Activated CD4-positive, alpha-beta T cell treated with anti-CD3 and anti-CD28 coated beads for 36 hours (primary cell): ENCODE measurements at places on chromosomes 2 and 18. TPM values are rescaled to one million over a fixed set of nuclear protein-coding genes. Genes with fewer than 3 reads are reported as not detected.
A peak's percentile ranks its signal among the peaks of the same experiment; 100 is the strongest.

- no peak for DNase-seq
Measured at GRCh38 chr2:60480089-60480773, 73.2 kb downstream of the BCL11A start.

The MC5R gene
- total RNA-seq = not detected

The LTBP1 gene
- 0.14 TPM for total RNA-seq

The VWA3B gene
- not detected for total RNA-seq

The LYG1 gene
- total RNA-seq = 0.86 TPM

DNA sequence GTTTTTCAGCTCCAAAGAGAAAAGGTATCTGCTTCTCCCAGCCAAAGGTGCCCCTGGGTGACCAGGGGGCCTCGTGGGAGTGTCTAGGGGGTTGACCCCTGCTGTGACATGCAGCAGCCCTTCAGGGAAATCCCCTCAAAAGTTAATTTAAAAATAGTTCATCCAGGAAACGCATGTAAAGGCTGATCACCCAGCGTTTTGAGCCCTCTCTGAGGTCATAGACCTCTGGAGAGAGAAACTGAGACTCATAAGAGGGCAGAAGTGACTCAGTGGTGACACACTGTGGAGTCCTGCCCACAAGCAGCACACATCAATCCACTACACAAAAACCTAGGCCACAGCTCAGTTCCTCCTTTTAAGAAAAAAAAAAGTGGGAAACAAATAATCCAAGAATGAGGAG, 11.9 kb downstream of the GAL3ST2 start:
- peak; percentile 75 for DNase-seq

- DNase-seq = peak; percentile 71
Measured at GRCh38 chr2:119659601-119660342, 19.2 kb upstream of the TMEM177 start.

- no peak for DNase-seq
Measured at GRCh38 chr2:174495365-174496012, 8.7 kb upstream of the GPR155 start.
